ENCODE measurements at places on chromosomes 1 and 21.
A peak's percentile ranks its signal among the peaks of the same experiment; 100 is the strongest.

- DNase-seq: peak; percentile 14
Observed at GRCh38 chr1:230423951-230424350, 2.2 kb downstream of the PGBD5 start.

- no peak for DNase-seq
Observed at GRCh38 chr1:240109920-240110636, 18.4 kb downstream of the FMN2 start.

DNA sequence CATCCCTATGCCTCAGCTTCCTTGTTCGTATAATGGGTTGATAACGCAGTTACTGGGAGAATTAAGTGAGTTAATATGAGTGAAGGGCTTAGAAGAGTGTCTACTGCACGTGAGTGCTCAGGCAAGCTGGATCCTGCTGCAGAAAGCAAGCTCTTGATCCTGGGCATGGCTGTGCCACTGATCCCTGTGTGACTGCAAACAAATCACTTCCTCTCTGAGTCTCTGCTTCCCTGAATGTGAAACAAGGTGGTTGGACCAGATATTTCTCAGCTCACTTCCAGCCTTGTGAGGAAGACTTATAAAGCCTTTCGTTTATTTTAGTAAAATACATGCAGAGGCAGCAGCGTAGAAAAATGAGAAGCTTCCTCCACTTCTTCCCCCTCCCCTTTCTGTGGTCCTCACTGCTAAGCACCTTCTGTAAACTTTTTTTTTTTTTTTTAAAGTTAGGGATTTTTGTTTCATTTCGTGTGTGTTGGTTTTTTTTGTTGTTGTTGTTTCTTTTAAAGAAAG lies 13.8 kb downstream of the PSEN2 start:
- no peak for DNase-seq

DNA sequence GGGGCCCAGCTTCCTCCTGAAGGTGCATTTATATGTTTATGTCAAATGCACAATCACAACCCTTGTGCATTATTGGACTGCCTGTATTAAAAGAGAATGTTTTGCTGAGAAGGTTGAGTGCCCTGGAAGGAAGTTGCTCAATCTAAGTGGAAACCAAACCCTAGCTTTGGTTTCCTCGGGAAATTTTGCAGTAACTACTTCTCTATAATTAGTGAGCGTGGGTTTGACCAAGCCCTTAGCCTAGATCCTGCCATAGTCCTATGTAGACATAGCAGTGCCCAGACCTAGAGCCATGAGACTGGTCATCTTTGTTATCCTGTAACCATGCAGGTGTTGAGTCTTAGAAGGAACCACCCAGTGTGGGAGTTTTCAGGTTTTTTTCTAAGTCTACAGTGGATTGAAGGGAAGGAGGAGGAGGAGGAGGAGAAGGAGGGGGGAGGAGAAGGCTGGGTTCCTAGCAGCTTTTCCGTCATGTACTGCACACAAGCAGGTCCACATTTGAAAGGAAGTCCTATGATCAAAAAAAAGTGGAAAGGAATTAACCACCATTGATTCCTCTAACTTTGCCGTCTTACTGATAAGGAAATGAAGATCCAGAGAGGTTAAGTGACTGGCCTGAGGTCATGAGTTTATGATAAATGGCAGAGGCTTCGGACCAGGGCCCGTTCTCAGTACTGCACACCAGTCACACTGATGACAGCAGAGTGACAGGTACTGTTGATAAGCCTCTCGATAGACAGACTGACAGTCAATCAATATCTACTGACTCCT lies 72.2 kb upstream of the LYST start:
- DNase-seq: no peak

- DNase-seq: no peak
Observed at GRCh38 chr1:35442734-35443133, 114.5 kb downstream of the KIAA0319L start.

GRCh38 chr1:89962742-89963075 lies 32.2 kb upstream of the ZNF326 start:
- DNase-seq: no peak

GRCh38 chr1:28813931-28814465 lies 2.0 kb downstream of the OPRD1 start:
- DNase-seq: no peak

- DNase-seq: no peak
Observed at GRCh38 chr1:59137276-59137615, 159.6 kb upstream of the FGGY start.

DNA sequence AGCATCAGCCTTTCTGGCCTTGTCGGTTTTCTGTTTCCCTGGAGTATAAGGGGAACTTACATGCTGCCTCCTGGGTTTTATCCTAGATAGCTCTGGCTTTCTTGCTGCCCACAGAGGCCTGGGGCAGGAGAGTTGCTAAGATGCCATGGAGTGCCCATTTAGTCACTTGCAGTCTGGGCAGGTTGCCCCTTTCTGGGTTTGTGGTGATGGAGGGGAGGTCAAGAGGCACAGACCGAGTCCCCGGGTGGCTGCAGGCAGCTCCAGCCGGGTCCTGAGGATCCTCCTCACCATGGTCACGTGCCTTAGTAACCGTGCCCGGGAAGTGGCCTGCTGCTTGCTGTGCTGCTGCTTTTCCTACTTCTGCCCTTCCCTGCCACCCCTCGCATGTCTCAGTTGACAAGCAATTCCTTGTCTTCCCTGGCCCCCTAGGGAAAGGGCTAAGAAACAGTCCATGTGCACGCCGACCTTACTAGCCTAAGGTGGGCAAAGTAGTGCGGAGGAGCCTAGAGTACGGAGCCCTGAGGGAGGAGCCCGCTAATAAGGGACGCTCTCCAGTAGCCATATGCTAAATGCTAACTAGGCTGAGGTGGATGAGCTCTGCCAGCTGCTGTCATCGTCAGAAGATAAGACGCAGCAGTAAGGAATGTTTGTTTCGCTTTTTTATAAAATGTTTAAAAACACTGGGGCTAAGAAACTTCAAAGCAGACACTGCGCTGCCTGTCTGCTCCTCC lies 34.8 kb downstream of the CLCA1 start:
- DNase-seq: peak; percentile 32

DNA sequence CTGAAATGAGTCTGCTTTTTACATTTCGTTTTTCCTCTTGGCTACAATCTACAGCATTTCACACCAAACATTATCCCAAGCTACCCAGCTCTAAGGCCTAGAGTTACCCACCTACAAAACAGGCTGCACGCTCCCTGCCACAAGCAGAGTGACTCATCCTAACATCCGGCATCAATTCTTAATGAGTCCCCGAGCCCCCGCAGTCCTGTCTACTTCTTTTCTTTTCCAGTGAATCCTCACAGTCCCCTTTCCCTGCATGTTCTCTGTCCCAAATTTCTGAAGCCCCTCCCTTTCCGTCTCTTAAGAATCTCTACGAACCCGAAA lies 650 bp downstream of the PCNX2 start:
- DNase-seq: no peak

- DNase-seq: no peak
Observed at GRCh38 chr1:226988334-226988666, 48.2 kb downstream of the COQ8A start.

DNA sequence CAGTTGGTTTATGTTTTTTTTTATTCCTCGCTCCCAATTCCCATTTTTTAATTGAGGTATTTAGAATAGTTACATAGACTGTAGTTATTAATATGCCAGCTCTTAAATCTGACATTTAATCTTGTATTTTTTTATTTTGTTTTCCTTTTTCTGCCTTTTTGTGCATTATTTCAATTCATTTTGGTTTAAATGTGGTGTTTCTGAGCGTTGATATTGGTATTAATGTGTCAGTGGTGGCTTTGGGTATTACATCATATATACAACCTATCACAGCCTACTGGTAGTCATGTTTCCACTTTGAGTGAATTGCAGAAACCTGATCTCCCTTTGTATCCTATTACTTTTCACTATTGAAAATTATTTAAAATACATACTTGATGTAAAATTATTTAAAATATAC lies 1027.3 kb downstream of the KCNT2 start:
- DNase-seq: no peak

- DNase-seq: peak; percentile 55
Observed at GRCh38 chr1:2230781-2231531, 2.8 kb downstream of the SKI start.

DNA sequence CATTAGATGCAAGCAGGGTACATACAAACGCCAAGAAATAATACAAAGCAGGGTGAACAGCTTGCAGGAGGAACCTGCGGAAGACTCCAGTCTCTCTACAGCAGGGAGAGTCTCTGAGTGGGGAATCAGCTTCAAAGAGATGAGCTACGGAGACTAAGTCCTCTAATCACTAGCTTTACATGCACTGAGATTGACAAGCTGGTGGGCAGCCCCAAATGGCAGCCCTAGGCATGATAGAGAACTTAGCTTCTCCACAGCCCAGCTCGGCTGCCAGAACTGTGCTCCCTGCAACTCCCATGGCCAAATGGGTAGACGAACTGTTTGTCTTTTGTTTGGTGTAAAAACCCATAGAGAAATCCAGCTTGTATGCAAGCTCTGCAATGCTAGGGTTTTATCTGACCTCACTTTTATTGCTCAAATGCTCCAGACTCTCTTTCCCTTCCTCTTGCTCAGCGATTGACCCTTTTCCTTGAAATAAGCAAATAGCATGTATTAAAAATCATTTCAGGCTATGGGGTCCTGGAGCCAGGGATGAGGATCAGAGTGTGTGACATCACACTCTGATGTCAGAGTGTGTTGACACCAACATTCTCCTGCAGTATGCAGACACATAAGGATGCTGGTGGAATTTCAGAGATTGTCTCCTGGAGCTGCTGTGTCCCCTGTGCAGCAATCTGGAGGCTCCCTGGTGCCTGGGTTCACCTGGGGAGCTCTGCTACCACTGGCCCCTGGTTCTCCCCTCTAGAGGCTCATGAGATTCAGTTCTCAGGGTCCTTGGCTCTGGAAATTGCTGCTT lies 238.5 kb downstream of the TTLL7 start:
- no peak for DNase-seq

DNA sequence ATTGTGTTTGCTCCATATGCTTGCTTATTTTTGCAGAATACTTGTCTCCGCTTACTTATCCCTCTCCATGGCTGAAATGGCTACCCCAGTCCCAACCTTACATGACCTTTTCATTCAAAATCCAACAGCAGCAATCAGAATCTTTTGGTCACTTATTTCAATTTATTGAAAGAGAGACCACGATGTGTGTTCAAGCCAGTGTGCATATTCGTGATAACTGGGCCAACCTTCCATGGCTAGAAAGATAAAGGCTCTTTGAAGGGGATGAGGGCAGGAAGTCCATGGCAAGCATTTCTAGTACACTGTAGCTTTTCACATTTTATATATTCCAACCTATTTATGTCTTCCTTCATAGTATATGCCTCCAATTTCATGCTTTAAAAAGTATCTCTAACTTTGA lies 23.1 kb downstream of the HSD11B1 start:
- DNase-seq: no peak

DNA sequence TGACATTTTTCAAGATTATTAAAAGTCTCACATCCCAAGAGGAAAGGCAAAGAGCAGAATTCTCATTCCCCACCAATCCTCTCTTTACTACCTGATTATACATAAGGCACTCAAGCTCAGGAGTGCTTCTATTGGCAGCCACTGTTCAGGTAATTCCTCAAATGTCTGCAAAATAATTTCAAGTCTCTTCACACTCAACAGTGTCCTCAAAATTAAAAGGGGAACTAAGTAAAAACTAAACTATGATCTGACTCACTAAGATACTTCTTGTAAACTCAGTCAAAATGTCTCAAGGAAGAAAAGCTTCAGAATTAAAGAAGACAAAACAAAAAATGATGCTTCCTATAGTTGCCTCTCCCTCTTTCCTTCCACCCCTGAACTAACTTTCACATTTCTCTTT lies 135.6 kb downstream of the GPATCH2 start:
- no peak for DNase-seq

DNA sequence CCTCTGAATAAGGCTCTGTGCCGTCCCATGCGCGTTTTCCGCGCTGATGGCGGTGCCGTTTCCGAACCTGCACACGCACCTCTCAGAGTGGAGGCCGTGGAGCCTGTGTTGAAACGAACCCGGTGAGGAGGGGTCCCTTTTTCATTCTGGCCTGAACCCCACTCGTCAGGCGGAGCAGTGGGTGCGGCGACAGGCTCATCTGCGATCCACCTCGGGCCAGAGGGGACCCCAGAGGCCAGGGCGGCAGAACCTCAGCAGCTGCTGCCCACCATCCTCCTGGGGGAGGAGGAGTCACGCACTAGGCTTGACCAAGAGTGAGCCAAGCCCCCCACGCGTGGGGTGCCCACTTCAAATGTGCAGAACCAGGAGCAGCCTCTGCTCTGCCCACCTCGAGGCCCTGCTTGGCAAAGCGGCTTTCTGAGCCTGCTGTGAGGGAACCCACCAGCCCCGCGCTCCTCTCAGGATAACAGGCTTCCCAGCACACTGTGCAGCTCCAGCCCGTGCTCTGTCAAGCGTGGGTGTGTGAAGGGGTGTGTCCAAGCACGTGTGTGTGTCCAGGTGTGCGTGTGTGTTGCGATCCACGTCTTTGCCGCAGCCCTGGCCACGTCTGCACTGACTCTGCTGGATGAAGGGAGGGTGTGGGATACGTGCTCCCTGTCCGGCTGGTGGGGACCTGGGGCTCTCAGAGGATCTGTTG lies 6.8 kb downstream of the PRDM16 start:
- DNase-seq: no peak

DNA sequence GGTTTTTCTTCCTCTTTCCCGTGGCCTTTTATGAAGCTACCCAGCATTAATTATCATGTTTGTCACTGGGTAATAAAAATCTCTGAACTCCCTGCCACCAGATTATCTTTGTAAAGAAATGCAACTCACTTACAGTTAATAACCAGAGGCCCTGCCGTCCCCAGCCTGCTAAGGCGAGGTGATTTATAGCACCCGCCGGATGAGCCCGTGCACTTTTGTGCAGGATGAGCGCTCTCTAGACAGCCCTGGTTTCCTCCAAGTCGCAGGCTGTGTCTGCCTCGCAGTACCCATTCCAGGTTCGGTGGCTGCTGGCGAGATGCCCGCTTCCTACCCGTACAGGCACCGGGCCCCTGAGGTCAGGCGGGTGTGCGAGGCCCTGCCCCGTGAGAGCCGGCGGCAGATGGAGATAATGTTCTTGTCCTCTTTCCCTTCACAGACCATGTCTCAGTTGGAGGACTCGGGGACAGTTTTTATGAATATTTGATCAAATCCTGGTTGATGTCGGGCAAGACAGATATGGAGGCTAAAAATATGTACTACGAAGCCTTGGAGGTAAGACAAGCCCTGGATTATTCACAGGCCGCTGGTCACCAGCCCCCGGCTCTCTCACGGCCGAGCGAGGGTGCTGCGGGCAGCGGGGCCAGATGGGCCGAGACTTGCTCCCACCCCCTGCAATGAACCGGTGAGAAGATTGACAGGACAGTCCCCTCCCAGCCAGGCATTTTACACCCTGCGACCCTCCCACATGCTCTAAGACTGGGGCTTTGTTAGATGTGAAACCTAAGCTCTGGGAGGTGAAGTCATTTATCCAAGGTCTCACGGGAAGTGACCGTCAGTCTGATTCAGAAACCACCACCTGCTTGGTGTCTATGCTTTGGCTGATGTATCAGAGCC lies 28.5 kb upstream of the SELENON start:
- peak; percentile 87 for DNase-seq

- peak; percentile 69 for DNase-seq
Observed at GRCh38 chr1:233328142-233328921, 808 bp downstream of the MAP3K21 start.

DNA sequence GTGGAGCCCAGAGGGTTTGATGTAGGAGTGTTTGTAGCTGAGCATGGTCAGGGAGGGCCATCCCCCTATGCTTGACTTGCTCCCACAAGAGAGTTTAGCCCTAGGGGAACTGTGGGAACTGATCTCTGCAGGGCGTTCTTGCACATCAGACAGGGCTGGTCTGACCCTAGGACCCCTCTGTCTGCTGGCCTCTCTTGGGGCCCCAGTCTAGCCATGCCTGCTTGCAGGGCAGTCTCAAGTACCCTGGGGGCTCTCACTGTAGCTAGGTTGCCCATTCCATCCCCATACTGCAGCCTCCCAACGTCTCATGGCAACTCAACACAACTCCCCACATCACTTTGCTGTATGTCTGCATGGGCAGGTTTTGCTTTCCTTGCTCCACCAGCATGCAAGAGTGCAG lies 1250.7 kb upstream of the B3GALT2 start:
- DNase-seq: no peak
